ENCODE measurements at places on chromosomes 6 and 20.

- no peak for DNase-seq
Measured at GRCh38 chr6:32945108-32945760, 4.4 kb upstream of the HLA-DMB start.

DNA sequence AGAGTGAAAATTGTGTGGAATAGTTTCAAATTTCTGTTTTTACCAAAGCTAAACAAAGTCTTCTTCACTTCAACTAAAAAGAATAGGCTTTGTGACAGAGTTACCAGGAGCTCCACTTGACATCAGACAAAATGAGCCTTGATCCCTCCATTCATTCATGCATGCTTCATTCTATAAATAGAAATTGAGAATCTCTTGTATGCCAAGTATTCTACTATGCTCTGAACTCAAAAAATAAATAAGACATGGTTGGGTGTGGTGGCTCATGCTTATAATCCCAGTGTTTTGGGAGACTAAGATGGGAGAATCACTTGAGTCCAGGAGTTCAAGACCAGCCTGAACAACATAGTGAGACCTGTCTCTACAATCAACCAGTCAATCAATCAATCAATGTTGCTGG, 236.6 kb upstream of the FAM83B start:
- DNase-seq: peak; percentile 6

GRCh38 chr6:144315981-144316861, 31.1 kb downstream of the UTRN start:
- no peak for DNase-seq

DNA sequence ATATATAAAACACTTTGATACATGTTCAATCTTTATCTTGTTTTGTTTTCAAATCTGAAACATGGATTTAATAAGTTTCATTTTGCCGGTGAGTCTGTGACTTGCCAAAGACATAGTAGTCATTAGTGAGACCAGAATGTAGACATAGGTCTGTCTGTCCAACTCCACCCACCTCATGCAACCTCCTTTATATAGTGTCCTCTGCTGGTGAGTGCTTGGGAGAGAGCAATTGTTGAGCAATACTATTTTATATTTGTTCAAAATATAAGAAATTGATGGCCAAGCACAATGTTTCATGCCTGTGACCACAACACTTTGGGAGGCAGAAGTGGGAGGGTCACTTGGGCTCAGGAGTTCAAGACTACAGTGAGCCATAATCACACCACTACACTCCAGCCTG, 10.8 kb upstream of the LY86 start:
- DNase-seq: no peak

DNA sequence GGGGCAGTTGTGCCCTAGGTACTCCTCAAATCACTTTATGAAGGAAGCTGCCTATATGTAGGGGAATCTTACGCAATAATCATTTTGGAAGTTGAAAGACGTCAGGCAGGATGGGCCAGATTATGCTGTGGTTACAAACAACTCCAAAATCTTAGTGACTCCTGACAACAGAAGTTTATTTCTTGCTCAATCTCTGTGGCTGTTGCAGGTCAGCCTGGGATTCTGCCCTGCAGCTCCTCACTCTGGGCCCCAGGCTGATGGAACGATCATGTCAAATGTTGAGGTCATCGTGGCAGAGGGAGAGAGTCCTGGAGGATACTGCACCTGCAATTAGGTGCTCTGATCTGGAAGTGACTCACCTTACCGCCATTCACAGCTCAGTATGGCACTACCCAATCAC, 88.4 kb downstream of the ZDHHC14 start:
- DNase-seq: no peak

GRCh38 chr20:46984405-46984804, 89.8 kb downstream of the EYA2 start:
- DNase-seq: peak; percentile 56

DNA sequence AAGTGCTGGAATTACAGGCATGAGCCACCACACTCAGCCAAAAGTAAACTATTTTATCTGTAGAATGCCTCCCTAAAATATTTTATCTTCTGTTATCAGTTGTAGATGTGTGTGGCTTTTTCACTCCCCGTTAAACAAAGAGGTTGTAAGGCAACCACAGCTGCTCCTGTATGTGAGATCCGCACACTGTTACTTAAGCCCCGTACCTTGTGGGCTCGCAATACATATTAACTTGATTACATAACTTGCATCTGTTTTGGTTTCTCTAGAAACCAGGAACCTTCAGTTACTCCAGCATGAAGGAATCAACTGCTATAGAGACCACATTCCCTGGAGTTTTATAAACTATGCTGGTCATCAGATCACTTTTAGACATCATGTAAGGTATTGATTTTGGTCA, 420.1 kb upstream of the SLC35B3 start:
- no peak for DNase-seq

GRCh38 chr6:113353392-113353791, 503.8 kb upstream of the MARCKS start:
- DNase-seq: no peak

DNA sequence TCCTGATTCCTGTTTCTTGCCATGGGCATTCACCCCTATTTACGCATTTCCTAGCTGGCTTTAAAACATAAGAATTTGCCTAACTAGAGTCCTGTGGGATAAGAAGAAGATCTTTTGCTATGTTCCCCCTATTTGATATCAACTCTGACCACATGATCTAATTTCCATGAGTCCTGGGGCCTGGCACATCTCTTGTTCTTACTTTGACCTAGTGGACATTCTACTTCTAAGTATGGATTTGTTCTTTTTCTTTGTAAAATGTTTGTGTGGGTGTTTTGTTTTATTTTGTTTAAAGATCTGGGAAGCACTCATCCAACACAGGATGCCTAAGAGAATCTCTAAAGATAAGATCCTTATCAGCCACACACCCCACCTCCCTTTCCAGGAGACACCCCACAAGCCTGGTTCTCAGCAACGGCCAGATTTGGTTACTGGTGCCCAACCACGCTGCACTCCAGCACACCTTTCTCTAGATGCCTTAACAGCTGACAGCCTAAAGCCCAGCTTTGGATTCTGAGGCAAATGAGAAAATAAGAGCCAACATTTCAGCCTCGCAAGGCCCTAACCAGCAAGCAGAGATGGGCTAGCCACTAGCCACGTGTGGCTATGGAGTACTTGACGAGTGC, 74.7 kb downstream of the SLC23A2 start:
- DNase-seq: no peak

DNA sequence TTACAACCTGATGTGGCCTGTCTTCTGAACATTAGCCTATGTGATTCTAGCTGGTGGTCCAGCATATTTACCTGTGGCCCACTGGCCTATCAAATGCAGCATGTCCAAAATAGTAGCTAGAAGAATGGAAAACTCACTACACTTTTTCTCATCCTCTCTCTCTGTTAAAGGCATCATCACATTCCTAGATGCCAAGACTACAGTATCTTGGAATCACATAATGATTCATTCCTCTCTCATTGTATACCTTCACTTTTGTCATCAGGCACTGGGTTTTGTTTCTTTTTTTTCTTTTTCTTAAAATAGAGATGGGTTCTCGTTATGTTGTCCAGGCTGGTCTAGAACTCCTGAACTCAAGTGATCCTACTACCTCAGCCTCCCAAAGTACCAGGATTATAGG, 45.0 kb downstream of the FAM83B start:
- no peak for DNase-seq

- no peak for DNase-seq
Measured at GRCh38 chr6:163418311-163419029, 4.0 kb downstream of the QKI start.

GRCh38 chr6:148548065-148548748, 198.6 kb upstream of the UST start:
- no peak for DNase-seq

- no peak for DNase-seq
Measured at GRCh38 chr6:97175806-97176205, 107.2 kb downstream of the MMS22L start.

- no peak for DNase-seq
Measured at GRCh38 chr20:32485770-32486478, 99.2 kb downstream of the NOL4L start.

DNA sequence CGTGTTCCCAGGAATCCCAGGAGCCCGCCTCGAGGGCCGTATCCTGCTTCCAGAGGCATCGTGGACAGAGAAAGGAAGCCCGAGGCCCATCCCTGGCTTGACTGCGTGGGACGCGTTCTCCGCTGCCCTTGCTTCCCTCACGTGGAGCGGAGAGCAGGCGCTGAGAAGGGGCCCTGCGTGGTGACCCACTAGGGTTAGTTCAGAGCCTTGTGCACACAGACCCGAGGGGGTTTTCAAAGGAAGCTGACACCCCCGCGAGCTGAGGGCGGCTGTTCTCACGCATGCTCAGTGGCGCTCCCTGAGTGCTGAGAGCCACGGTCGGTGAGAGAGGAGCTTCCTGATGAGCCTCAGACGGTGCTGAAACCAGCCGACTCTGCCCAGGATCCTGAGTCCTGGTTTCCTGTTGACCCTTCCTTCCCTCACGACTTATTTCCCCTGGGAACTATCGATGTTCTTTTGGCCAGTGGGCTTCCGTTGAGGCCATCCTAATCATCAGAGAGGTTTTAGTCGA, 28.9 kb upstream of the CCR6 start:
- no peak for DNase-seq

- DNase-seq: no peak
Measured at GRCh38 chr6:7630792-7631191, 40.8 kb downstream of the SNRNP48 start.

- no peak for DNase-seq
Measured at GRCh38 chr6:161367472-161367871, 93.6 kb upstream of the AGPAT4 start.

DNA sequence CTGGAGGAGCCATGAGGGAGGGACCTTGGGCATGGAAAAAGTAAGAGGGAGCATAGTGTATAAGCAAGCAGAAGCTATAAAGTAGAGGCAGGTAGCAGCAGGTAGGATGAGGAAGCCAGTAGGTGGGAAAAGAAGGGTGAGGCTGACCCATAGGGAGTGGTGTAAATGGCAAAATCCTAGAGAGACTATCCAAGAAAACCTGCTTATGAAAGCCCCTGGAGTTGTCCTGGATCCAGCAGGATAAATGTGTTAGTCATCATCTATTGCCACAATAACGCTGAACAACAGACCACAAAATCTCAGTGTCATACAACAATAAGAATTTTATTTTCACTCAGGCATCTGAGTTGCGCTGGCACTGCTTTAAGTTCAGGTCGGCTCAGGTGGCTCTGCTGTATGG, 30.2 kb downstream of the CHD6 start:
- peak; percentile 56 for DNase-seq

DNA sequence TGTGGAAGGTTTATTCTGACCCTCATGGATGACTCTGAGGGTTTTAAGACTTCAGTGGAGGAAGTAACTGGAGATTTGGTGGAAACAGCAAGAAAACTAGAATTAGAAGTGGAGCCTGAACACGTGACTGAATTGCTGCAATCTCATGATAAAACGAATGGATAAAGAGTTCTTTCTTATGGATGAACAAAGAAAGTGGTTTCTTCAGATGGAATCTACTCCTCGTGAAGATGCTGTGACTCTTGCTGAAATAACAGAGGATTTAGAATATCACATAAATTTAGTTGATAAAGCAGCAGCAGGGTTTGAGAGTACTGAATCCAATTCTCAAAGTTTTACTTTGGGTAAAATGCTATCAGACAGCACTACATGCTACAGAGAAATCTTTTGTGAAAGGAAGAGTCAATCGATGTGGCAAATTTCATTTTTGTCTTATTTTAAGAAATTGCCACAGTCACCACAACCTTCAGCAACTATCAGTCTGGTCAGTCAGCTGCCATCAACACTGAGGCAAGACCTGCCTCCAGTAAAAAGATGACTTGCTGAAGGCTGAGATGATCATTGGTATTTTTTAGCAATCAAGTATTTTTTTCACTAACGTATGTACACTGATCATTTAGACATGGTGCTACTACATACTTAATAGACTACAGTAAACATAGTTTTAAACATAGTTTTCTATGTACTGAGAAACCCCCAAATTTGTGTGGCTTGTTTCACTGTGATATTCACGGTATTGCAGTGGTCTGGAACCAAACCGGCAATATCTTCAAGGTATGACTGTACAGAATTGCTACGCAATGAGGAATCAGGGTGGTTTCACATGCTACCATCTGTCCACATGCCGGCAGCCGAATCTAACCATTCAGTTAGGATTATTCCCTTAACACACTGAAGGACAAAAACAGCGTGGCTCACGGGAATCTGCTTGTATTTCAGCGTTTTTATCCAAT, 149.0 kb downstream of the MYB start:
- no peak for DNase-seq

DNA sequence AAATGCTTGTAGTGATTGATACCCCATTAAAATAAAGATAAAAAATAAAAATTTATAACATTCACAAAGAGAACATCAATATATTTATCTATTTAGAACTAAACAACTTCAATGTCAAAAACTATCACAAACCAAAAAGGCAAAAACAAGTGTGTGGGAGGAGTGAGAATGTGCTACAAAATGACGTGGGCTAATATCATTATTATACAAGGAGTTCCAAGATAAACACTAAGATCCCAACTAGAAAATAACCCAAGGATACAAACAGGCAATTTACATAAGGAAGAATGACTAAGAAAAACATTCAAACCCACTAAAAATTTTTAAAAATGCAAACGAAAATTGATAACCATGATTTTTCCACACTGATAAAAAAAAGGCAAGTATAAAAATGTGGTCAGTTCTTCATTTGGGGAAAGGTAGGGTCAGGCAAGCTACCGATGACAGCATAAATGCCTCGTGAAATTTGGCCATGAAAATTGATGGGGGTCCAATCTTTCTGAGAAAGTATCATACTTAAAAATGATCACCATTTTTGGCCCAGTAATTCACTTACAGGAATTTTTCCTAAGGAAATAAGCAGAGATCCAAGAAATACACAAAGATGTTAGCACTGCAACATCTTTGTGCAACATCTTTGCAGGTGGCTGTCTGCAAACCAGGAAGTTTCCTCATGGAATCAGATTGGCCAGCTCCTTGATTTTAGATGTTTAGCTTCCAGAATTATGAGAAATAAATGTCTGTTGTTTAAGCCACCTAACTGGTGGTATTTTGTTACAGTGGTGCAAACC, 140.2 kb downstream of the TMEM200A start:
- no peak for DNase-seq

GRCh38 chr6:148395583-148396101, 53.0 kb downstream of the SASH1 start:
- DNase-seq: no peak

- no peak for DNase-seq
Measured at GRCh38 chr6:106079961-106080762, 6.0 kb upstream of the PRDM1 start.

DNA sequence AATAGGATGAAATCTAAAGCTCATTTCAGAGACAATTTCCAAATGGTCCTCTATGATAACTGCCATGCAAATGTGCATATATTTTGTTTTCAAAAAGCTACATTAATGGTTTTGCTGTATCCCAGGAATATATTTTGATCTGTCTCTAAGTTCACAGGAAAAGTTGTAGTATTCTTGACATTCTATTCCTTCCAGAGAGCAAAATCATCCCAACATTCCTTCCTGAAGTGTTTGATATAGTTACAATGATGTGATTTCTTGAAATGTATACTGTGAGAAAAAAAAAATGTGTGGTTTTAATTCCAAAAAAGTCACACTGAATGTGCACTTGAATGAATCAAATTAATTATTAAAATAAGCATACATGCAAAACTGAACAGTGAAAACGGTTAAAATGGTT, 996.0 kb upstream of the CITED2 start:
- no peak for DNase-seq

- DNase-seq: no peak
Measured at GRCh38 chr6:166687070-166687878, 60.2 kb upstream of the RPS6KA2 start.

- peak; percentile 59 for DNase-seq
Measured at GRCh38 chr20:6051505-6051904, 2.4 kb downstream of the LRRN4 start.

GRCh38 chr20:58094698-58095097, 133.8 kb downstream of the ANKRD60 start:
- no peak for DNase-seq

Data from choroid plexus epithelial cell (primary cell).